ENCODE measurements at places on chromosomes 3 and 15.
A peak's percentile ranks its signal among the peaks of the same experiment; 100 is the strongest.

- DNase-seq, result no peak
These were observed 15.3 kb downstream of the FBN1 start for GRCh38 chr15:48630245-48630644.

GRCh38 chr15:88618686-88619085, 2.5 kb upstream of the AEN start:
- no peak for DNase-seq

- DNase-seq, result no peak
These were observed 16.0 kb downstream of the C15orf62 start for GRCh38 chr15:40785814-40786213.

- no peak for DNase-seq
These were observed 12.2 kb downstream of the CPB1 start for GRCh38 chr3:148839805-148840204.

DNA sequence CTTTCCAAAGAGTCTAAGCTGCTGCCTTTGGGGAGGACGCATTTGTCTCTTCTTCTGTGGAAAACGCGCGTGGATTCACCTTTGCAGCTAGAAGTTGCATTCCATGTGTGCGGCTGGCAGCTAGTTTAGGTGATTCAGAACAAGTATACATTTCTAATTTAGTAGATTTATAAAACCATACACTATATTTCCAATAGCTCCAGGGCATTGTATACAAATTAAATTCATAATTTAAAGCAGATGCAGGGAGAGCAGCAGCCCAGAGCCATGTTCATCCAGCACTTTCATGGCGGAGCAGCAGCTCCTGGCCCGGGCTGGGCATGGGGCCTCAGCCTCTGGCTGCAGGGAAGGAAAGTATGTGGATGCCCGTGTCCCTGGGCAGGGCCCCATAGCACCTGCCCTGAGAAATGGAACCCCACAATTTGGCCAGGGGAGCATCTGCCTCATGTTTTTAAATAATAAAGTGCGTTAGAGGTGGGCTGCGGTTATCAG, 42.8 kb upstream of the SEC22A start:
- no peak for DNase-seq

GRCh38 chr3:5019411-5020241, 40.4 kb downstream of the BHLHE40 start:
- DNase-seq, result no peak

DNA sequence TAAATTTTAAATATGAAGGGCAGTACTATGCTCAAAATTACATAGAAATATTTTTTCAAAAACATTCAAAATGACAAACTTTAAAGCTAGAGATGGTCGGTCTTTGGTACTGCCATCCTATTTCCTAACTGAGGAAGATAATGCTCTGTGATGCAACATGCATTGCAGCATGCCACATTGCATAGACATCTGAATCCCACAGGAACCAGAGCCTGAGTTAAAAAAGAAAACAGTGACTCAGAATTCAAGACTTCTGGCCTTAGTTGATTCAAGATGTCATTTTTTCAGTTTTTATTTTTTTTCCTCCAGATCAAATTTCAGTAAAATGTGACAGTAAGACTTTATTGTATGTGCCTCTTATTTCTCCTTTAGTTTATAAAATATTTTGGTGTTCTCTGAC, 33.1 kb downstream of the TP63 start:
- no peak for DNase-seq

- no peak for DNase-seq
These were observed 24.9 kb upstream of the ATP11B start for GRCh38 chr3:182768413-182768812.

DNA sequence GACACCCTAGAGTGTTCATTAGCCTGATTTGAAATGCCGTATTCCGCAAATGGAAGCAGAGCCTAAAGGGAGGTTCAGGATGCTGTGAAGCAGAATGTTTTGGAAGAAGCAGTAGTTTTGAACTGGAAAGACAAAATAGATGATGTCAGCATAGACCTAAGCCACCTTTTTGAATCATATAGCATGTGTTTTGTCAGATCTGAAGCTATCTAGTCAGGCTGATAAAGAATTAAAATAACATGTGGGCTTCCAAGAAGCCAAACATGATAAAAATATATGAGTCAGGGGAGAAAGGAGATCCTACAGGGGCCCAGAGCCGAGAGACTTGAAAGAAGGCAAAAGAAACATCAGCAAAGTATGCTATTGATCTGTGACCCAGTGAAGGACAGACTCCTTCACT, 47.2 kb upstream of the RASA2 start:
- DNase-seq, result no peak

DNA sequence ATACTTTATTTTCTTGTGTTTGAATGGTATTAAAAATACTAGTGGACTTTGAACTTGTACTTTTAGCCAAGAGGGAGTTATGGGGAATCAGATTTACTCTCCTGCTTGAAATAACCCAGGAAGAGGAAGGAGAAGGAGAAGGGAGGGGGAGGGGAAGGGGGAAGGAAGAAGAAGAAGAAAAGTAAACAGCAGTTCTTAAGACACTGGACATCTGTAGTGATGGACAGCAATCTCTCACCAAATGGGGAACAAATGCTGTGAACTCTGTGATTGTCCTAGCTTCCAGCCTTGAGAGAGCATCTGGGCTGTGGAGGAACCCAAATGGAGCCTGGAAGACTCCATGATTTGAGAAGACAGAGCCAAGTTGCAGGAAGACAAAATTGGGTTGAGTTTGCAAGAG, 52.0 kb downstream of the VPS8 start:
- DNase-seq, result no peak

DNA sequence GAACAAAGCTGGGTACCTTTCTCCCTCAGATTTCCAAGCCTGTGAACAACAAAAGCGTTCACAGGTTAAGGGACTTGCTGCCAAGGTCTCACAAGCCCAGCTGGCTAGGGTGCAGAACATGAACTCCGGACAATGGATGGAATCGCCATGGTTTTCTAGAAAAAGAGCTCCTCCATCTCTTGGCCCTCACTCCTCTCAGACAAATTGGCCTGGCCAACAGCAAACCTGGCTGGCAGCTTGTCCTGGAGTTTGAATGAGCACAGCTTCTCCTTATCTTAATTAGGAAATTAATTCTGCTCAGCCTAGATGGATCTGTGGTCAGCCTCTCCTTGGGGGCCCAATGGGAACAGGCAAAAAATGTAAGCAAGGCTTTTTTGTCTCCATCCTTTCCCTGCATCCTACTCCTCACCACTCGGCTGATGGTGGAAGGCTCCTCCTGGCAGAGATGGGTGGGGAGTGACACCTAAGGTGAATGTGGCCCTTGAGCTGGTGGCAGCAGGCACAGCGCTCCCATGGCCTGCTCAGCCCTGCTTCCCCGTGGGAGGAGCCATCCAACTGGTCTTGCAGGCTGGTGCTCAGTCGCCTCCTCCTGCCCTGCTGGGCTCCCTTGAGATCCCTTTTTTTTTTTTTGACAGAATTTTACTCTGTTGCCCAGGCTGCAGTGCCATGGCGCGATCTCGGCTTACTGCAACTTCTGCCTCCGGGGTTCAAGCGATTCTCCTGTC, 5.8 kb downstream of the KLHL25 start:
- DNase-seq, result no peak

GRCh38 chr3:71975573-71975972, 190.6 kb upstream of the PROK2 start:
- DNase-seq, result no peak

DNA sequence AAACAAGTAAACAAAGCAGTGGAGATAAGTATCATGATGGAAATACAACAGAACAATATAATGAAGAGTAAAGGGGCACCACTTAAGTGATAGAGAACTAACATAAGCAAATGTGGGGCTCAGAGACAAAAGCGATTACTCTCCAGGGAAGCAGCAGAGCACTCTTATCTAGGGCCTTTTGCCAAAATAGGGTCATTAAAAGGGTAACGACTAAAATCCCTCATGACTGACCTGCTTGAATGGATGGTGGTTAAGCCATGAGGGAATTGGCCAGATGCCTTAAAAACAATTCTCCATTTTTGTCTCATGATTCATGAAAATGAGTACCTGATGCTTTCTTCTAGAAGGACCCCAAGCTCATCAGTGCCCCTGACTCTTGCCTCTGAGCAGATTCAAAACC, 3.2 kb upstream of the SLC7A14 start:
- DNase-seq, result peak; percentile 22

DNA sequence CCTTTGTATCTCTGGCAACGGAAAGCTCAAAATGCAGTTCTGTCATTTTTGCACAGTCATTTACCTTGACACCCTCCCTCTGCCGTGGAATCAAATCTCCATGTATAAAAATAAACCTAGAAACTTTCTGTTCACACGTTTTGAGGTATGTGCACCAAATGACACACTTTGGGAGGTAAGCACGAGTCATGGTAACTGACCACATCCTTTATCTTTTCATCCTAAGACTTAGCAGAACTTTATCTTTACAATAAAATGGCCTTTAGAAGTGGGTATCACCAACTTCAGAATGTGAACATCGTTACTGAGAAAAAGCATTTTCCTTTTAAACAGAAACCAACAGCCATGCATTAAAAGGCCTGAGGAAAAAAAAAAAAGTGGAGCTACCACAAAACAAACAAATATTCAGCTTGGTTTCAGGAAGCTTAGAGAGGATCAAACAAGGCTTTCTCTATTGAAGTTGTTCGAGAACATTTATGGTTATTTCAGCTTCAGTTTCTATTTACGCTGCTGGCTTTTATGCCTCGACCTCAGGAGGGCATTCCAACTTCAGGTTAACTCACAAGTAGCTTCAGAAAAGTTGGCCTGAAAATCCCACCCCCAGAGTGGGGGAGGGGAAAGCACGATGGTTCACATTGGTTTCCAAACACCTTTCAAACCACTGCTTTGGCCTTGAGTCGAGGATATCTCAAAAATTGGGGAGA, 171.1 kb upstream of the ICE2 start:
- DNase-seq, result no peak

GRCh38 chr3:157938154-157938779, 168.0 kb downstream of the SHOX2 start:
- DNase-seq, result no peak

- no peak for DNase-seq
These were observed 8.5 kb upstream of the PLXND1 start for GRCh38 chr3:129614927-129615363.

DNA sequence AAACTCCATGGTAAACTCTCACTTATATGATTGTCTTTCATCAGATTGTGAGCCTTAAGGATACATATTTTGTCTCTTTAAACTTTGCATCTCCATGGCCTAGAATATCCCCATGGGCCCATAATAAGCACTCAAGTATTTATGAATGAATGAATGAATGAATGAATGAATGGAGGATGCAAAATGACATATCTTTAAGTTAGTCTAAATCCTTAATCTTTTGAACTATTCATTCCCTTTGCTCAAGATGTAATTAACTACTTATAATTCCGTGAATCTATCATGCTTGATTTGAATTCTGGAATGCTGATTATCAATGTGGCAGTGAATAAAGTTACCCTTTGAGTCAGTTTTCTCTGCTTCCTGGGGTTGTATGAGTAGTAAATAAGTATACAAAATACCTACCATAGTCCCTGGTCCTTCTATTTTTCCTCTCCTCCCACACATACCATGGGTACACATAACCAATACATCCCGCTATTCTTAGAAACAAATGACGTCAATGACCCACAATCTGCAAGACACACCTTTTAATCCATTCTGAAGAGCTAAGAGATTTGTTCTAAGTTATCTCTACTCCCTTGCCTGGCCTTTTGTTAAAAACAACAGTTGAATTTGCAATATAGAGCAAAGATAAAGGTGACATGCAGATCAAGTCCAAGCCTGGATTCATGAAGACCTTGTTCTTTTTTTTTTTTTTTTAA, 94.5 kb downstream of the FBN1 start:
- no peak for DNase-seq

DNA sequence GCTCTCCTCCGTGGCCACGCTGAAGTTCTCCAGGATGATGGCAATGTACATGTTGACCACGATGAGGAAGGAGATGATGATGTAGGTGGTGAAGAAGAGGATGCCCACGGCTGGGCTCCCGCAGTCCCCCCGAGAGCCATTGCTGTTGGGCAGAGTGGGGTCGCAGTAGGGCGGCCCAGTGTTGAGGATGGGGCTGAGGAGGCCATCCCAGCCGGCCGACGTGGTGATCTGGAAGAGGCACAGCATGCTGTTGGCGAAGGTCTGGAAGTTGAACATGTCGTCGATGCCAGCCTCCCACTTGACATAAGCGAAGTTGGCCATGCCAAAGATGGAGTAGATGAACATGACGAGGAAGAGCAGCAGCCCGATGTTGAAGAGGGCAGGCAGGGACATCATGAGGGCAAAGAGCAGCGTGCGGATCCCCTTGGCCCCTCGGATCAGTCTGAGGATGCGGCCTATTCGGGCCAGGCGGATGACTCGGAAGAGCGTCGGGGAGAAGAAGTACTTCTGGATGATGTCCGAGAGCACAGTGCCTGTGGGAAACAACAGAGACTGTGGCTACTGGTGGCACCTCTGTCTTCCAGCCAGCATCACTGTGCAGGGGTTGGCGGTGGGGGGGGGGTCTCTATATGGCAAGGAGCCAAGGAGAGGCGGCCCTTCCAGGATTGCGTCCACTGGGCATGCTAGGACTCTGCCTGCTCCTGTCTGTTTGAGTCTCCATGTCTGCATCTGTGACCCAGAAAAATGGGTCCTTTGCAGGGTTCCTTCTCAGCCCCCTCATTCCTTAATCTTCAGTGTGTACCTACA, 55.1 kb downstream of the EXOG start:
- no peak for DNase-seq

DNA sequence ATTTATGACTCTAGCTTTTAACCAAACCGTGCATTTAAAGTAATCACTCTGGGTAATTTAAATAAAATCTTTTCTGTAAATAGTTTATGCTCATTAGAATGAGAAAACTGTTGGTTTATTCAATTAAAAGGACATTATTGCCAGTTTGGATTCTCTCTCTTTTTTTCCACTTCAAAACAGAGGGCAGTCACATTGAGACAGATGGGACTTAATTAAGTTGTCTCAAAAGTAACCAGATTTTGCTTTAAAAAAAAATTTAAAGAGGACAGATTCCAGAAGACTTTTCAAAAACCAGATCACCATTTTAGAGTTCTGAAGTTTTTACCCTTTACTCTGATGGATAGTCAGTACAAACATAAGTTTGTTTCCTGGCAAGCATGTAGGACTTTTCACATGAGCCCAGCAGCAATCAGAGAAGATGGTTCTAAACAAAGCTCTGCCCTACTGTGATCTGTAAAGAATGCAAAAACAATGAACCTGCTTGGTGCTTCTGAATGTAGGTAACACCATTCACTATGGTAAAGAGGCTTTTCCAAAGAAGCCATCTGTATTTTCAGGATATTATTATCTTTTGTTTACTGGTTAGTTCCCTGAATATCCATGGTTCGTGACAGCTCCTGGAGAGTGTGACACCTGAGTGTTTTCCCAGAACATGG, 136.2 kb downstream of the LRTM1 start:
- no peak for DNase-seq

GRCh38 chr3:13850161-13850945, 29.5 kb downstream of the WNT7A start:
- DNase-seq, result no peak

Data from NCI-H2081 (cell line).